NCI-H1694 treated with DMSO at 0.1 percent for 48 hours (cell line): ENCODE measurements at places on chromosomes 1 and 21.

GRCh38 chr1:17795081-17795809 lies 40.1 kb downstream of the ACTL8 start:
- DNase-seq: no peak

GRCh38 chr1:94060720-94061119 lies 60.2 kb downstream of the ABCA4 start:
- DNase-seq: no peak

DNA sequence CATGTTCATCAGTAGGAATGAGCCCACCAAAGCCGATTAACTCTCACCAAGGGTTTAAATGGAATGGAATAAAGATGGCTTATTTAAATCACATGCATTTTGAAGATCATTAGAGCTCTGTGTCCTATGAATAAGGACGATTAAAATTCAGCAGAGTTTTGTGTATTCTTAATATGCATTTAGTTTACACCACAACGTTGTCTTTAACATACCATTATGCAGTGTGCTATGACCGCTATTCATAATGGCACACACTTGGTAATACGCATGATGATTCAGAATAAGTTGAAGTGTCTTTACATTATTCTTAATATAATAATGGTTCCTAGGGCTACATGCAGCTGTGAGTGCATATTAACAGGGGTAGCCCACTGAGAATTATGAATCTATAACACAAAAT lies 190.7 kb downstream of the PTBP2 start:
- no peak for DNase-seq

- DNase-seq: no peak
Observed at GRCh38 chr1:238451781-238452310, 561.1 kb upstream of the ZP4 start.

DNA sequence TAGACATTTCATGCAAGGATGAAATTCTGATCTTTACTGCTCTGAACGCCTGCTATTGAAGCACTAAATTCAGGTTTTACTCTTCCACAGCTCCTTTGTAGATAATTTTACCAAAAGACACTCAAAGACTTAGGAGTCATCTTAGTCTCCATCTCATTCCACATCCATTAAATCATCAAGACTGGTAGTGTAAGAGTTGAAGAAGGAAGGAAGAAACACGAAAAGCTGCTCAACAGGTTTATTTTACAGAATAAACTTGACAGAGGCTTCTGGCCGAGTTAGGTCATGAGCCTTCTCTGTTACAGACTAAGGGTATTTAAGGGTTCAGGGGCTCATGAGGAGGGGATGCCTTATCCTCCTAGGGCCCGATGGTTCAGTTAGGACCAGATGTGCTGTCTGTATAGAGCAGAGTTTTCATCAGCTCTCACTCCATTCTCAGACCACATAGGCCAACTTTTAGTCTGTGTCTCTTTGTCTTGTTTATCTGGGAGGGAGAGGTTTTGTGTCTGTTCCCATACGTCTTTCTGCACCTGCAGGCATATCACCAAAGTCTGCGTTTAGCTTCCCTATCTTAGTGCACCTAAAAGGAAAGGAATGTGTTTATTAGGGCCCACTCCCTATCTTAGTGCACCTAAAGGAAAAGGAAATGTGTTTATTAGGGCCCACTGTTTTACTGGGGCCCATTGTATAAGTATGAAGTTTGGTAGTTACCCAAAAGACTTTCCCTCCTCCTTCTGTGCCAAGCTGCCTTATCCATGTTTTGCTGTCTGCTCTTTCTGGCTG lies 57.4 kb upstream of the RGS18 start:
- no peak for DNase-seq

DNA sequence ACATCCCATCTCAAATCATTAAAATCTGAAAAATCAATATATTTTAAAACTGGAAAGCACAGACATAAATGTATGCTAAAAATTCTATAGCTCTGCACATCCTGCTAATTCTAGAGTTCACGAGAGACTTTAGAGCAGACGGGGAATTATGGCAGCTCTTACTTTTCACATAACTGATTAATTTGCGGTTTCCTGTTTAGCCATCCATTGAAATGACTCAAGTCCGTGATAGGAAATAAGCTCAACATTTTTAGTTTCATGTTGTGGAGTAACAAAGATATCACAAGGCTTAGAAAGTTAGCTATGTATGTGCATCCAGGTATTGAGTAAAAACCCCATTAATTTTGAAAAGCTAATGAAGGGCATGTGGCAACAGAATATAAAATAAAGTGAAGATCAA lies 123.2 kb downstream of the SMYD2 start:
- no peak for DNase-seq

DNA sequence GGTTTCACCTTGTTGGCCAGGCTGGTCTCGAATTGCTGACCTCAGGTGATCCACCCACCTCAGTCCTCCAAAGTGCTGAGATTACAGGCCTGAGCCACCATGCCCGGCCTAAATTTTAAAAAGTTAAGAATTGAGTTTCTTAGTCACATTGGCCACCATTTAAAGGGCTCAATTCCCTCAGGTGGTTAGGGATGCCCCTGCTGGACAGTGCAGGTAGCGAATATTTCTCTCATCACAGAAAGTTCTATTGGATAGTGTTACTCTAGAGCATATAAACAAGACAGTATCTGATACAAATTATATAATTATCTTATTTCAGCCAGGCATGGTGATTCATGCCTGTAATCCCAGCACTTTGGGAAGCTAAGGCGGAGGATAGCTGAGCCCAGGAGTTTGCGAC lies 320.2 kb downstream of the ZP4 start:
- no peak for DNase-seq

GRCh38 chr1:201226859-201227488 lies 36.4 kb downstream of the IGFN1 start:
- DNase-seq: no peak

DNA sequence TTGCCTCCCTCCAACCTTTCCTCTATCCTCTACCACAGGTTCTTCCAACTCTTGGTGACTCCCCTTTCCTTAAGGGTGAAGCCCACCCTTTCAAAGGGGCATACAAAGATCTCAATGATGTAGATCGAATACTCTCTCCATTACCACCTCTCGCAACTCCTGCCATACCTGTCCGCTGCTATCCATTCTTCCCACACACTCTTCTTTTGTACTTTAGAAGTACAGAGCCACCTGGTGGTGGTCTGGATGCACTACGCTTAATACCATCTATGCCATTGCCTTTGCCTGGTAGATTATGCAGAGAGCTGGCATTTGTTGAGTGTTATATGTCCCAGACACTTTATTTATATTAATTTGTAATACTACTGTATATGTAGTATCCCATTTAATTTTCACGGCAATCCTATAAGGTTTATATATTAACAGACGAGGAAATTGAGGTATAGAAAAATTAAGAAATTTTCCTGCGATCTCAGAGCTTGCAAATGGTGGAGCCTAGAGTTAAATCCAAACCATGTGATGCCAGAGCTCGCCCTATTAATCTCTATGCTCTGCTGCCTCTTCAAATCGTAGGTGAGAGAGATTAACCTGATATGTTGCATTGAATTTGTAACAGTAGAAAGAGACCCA lies 22.9 kb downstream of the TSHB start:
- DNase-seq: peak; percentile 53

DNA sequence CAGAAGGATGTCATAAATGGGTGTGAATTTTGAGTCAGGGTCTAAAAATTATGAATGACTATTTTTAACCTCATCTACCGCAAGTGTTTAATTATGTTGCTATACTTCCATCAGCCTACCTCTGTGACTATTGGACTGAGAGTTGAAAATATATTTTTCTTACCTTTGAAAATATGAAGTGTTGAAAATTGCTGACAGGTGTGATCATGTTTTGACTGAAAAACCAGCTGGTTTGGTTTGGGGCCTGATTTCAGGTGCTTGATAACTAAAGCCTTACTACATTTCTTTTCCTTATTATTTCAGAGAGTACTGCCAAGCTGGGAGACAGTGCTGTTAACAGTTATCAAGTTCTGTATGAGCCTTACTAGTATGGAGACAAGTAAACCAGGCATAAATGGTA lies 107.2 kb upstream of the DUSP10 start:
- no peak for DNase-seq

DNA sequence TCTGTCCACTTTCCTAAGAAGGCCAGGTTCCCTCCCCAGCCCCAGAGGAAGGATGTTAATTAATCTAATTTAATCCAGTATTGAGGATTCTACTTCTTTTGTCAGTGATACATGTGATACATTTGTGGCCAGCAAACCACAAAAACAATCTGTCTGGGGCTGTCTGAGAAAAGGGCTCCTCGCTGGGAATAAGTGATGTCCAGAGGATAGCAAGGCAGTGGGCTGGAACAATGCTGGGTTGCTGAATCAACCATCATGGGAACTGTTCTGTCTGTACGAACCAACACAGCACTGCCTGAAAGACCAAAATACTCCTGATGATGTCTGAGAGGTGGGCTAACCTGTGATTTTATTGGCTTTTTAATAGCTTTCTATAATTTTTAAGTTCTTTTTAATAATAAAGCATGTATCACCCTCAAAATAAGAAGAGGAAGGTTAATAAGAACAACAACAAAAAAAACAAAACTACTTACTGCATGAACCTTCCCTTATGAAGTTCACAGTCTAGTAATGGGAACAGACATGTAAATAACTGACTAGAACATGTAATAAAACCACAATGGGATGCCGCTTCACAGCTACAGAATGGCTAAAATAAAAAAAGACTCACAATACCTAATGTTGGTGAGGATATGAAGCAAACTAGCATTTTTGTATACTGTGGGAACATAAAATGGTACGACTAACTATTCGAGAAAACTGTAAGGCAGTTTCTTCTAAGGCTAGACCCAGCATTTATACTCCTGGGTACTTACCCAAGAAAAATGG lies 11.4 kb upstream of the ADAR start:
- DNase-seq: no peak

- no peak for DNase-seq
Observed at GRCh38 chr1:36884029-36884701, 150.2 kb downstream of the GRIK3 start.

DNA sequence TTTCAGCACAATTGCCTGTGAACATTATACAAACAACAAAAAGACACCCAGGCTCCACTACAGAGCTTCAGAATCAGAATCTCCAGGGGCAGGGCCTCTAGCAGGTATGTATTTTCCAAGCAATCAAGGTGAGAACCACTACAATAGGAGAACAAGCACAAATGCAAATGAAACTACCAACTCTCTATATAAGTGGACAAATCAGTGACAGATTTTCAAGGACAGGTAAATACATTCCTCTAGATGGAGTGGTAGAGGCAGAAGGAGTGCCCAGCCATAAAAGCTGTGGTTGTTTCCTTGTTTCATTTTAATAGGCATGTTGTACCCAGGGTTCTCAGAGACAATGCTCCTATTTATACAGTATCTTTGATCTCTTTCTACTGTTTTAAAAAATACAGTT lies 20.1 kb upstream of the CCDC17 start:
- DNase-seq: no peak

GRCh38 chr1:156973417-156973816 lies 53.0 kb downstream of the LRRC71 start:
- DNase-seq: no peak
